Stomach (tissue), 19 donors: ENCODE measurements at places on chromosomes 1 and 21. TPM values are rescaled to one million over a fixed set of nuclear protein-coding genes. Genes with fewer than 3 reads are reported as not detected.

- no peak overlapping the region for H3K27ac ChIP-seq
- H3K4me3 ChIP-seq = no peak overlapping the region
- no peaks in the 10 kb centered on the region for H3K4me1 ChIP-seq
- no peaks in the 10 kb centered on the region for H3K36me3 ChIP-seq
Measured at GRCh38 chr1:240987928-240988327, 369.1 kb downstream of the RGS7 start.

DNA sequence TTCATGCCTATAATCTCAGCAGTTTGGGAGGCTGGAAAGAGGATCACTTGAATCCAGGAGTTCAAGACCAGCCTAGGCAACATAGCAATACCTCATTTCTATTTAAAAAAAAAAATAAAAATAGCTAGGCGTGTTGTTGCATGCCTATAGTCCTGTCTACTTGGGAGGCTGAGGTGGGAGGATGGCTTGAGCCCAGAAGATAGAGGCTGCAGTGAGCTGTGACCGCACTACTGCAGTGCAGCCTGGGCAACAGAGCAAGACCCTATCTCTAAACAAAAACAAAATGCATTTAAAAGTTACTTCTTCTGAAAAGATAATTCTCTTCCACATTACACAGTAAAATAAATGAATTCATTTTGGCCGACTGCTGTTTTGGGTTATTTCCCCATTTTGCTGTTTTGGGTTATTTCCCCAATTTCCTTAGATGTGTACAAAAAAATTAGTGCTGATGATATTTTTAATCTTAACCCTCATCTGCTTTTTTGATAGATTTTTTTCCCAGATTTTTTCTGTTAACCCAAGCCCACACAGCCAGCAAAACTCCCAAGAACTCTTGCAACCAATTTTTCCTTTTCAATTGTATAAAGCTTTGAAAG, 23.0 kb upstream of the SAMSN1 start:
- H3K27me3 ChIP-seq = no peaks in the 10 kb centered on the region
- no peak overlapping the region for H3K27ac ChIP-seq
- H3K4me1 ChIP-seq = peaks cover 8% of the 10 kb centered on the region
- no peak for DNase-seq
- no peaks in the 10 kb centered on the region for H3K36me3 ChIP-seq

- H3K27me3 ChIP-seq = no peaks in the 10 kb centered on the region
- H3K36me3 ChIP-seq = no peaks in the 10 kb centered on the region
- H3K4me3 ChIP-seq = peak overlapping the region; percentile 60
- H3K4me1 ChIP-seq = peaks cover 87% of the 10 kb centered on the region
- H3K27ac ChIP-seq = peak overlapping the region; percentile 92
- no peak for DNase-seq
Measured at GRCh38 chr1:2232916-2233438, 4.9 kb downstream of the SKI start.

DNA sequence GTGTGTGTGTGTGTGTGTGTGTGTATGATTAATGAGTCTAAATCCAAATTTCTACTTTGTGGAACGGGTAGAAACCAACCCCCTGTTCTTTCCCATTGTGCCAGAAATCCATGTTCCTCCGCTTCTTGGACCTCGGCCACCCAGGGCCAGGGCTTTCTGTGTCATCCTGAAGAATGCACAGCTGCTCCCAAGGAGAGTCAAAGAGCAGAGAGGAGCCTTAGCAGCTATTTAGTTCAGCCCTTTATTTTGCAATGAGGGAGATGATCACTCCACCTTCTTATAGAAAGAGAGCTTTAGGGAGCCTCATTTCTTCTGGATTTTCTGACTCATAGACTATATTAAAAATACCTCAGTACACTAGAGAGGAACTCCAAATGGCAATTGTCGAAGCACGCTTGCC, 489.3 kb upstream of the VAMP3 start:
- H3K27ac ChIP-seq = no peak overlapping the region
- no peak for DNase-seq
- H3K4me1 ChIP-seq = peaks cover 8% of the 10 kb centered on the region
- H3K36me3 ChIP-seq = no peaks in the 10 kb centered on the region
- H3K27me3 ChIP-seq = no peaks in the 10 kb centered on the region

- DNase-seq = no peak
- no peak overlapping the region for H3K4me3 ChIP-seq
- no peaks in the 10 kb centered on the region for H3K4me1 ChIP-seq
- H3K27ac ChIP-seq = no peak overlapping the region
Measured at GRCh38 chr1:45353685-45354084, 13.4 kb upstream of the MUTYH start.

DNA sequence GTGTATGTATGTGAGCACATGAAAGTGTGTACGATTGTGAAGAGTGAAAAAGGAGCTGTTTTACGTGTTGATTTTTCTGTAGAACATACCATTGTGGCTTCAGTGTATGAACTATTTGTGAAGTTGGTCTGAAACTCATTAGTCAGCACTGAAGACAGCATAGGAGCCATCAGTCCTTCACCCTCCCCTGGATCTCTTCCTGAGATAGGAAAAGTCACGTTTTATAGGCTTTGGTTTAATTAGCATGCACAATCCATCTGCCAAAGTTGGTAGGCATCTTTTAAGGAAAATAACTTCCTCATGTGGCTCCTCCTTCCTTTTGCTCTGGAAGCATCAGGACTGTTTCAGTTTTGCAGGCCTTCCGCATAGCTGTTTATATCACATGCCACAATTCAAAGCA, 1.4 kb upstream of the RABIF start:
- H3K27ac ChIP-seq = no peak overlapping the region
- no peak for DNase-seq
- H3K4me3 ChIP-seq = no peak overlapping the region
- H3K4me1 ChIP-seq = no peaks in the 10 kb centered on the region
- peaks cover 19% of the 10 kb centered on the region for H3K36me3 ChIP-seq

DNA sequence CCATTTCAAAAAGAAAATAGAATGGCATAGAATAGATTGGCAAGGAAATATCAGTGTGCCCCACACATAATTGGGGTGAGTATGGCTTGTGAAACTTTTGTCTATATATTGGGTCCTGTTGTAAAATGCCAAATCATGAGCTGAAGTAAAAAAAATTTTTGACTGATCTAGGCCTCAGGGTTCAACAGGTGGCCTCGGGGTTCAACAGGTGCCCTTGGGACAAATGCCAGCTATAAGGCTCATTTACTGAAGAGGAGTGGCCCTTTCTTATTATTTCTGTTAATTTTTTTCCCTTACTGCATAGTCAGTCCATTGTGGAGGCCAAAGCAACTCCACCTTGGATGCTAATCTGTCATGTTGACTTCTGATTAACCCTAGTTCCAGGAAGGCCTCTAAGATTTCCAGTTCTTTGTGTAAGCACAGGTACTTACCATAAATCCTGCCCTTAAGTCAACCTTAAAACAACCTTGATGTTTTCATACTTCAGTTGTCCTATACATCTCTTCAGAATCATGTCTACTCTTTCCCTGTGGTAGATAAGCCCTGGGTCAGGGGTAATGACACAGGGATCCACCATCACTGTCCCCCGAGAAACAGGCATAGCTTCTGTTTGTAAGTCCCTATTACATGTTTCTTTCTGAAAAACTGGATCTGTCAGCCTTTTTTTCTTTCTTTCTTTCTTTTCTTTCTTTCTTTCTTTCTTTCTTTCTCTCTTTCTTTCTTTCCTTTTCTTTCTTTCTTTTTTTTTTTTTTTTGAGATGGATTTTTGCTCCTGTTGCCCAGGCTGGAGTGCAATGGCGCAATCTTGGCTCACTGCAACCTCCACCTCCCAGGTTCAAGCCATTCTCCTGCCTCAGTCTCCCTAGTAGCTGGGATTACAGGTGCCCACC, 16.6 kb upstream of the KDF1 start:
- DNase-seq = no peak
- H3K4me3 ChIP-seq = no peak overlapping the region
- no peaks in the 10 kb centered on the region for H3K27me3 ChIP-seq
- H3K4me1 ChIP-seq = peaks cover 12% of the 10 kb centered on the region
- H3K36me3 ChIP-seq = no peaks in the 10 kb centered on the region

- H3K4me3 ChIP-seq = no peak within 1 kb of the TSS
- no peak for DNase-seq
- no peaks in the 10 kb centered on the region for H3K4me1 ChIP-seq
- no peaks in the 10 kb centered on the region for H3K36me3 ChIP-seq
- H3K27ac ChIP-seq = no peak within 1 kb of the TSS
- H3K27me3 ChIP-seq = no peaks in the 10 kb centered on the region
Measured at GRCh38 chr1:157099633-157100009, at the start of gene ETV3L. Gene ETV3L, minus strand, starts transcription at chr1:157099808. Its CDS starts 285 bp downstream, at chr1:157099523.

- H3K4me3 ChIP-seq = peak overlapping the region; percentile 98
- H3K4me1 ChIP-seq = peaks cover 42% of the 10 kb centered on the region
- DNase-seq = peak; percentile 45
- peak overlapping the region; percentile 93 for H3K27ac ChIP-seq
- no peaks in the 10 kb centered on the region for H3K27me3 ChIP-seq
- peaks cover 7% of the 10 kb centered on the region for H3K36me3 ChIP-seq
Measured at GRCh38 chr1:179228783-179229213, 679 bp downstream of the ABL2 start.

- H3K4me1 ChIP-seq = no peaks in the 10 kb centered on the region
- H3K27me3 ChIP-seq = no peaks in the 10 kb centered on the region
- H3K36me3 ChIP-seq = no peaks in the 10 kb centered on the region
Measured at GRCh38 chr1:177732178-177732577, 237.7 kb downstream of the SEC16B start.

GRCh38 chr1:39115271-39116110, 89.0 kb upstream of the MACF1 start:
- no peak overlapping the region for H3K4me3 ChIP-seq
- no peaks in the 10 kb centered on the region for H3K27me3 ChIP-seq
- H3K4me1 ChIP-seq = peaks cover 48% of the 10 kb centered on the region
- H3K36me3 ChIP-seq = no peaks in the 10 kb centered on the region
- no peak for DNase-seq
- H3K27ac ChIP-seq = peak overlapping the region; percentile 53

DNA sequence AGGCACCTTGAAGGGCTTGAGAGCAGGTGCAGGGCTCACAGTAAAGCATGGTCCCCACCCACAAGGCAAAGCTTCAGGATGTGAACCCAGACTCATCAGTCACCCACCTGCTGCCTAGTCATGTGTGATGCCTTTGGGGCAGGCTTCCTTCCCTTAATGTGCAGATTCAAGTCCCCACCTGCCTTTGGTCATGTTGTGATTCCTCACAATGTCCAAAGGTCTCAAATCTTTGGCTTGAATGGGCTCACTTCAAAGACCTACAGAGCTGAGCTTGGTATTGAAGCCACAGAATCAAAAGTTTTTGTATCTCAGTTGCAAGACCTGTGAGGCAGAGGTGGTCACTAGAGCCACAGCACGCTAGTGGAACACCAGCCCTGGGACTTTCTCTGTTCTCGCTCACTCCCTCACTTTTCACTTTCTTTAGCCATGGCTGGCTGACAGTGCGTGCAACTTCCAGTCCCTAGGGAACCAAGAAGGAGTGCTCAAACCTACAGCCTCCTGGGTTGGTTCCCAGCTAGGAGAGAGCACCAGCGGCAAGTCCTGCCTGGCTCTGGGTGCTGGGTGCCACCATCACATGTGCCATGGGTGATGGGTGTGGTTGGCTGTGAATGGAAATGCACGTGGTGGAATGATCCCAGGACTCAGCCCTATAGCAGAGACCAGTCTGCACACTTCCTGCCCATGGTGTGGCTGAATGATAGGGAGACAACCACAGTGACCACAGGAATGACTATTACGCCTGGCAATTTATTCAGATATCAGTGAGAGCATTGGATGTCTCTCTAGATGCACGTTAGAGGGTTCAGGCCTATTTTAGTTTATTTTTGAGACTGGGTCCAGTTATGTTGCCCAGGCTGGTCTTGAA, 26.4 kb upstream of the CLIC6 start:
- no peak overlapping the region for H3K27ac ChIP-seq
- no peaks in the 10 kb centered on the region for H3K27me3 ChIP-seq
- no peaks in the 10 kb centered on the region for H3K36me3 ChIP-seq
- H3K4me1 ChIP-seq = peaks cover 4% of the 10 kb centered on the region

DNA sequence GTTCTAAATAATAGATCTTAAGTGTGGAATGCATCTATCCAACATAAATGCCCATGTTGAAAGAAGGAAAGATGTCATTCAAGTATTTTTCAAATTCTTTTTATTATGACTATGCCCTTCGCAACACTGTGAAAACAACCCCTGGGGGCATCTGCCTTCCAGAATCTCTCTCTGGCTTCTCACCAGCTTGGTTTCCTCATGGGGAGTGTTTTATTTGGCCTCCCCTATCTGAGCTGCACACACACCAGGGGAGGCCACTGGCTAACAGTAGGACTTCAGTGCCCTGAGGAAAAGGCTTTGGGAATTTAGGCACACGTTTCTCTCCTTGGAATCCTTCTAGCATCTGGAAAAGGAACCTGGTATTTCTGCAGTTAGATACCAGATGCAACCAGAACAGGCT, 130.6 kb downstream of the EDEM3 start:
- no peak for DNase-seq
- peaks cover 69% of the 10 kb centered on the region for H3K4me1 ChIP-seq
- no peak overlapping the region for H3K4me3 ChIP-seq
- peak overlapping the region; percentile 6 for H3K27ac ChIP-seq
- H3K27me3 ChIP-seq = no peaks in the 10 kb centered on the region
- no peaks in the 10 kb centered on the region for H3K36me3 ChIP-seq

- H3K27me3 ChIP-seq = peaks cover 3% of the 10 kb centered on the region
- H3K4me3 ChIP-seq = no peak overlapping the region
- H3K4me1 ChIP-seq = peaks cover 3% of the 10 kb centered on the region
- no peak for DNase-seq
- no peak overlapping the region for H3K27ac ChIP-seq
Measured at GRCh38 chr1:18552631-18553030, 71.9 kb downstream of the KLHDC7A start.

- no peaks in the 10 kb centered on the region for H3K36me3 ChIP-seq
- DNase-seq = no peak
- H3K27ac ChIP-seq = no peak overlapping the region
- no peak overlapping the region for H3K4me3 ChIP-seq
- H3K4me1 ChIP-seq = no peaks in the 10 kb centered on the region
Measured at GRCh38 chr1:108071601-108072000, 106.6 kb upstream of the VAV3 start.

GRCh38 chr1:107865627-107866026, 99.4 kb downstream of the VAV3 start:
- DNase-seq = no peak
- H3K27ac ChIP-seq = no peak overlapping the region
- no peaks in the 10 kb centered on the region for H3K36me3 ChIP-seq
- H3K4me1 ChIP-seq = no peaks in the 10 kb centered on the region
- H3K4me3 ChIP-seq = no peak overlapping the region
- no peaks in the 10 kb centered on the region for H3K27me3 ChIP-seq

GRCh38 chr1:16122916-16123315, 33.0 kb downstream of the EPHA2 start:
- H3K4me3 ChIP-seq = no peak overlapping the region
- peaks cover 38% of the 10 kb centered on the region for H3K36me3 ChIP-seq
- no peaks in the 10 kb centered on the region for H3K27me3 ChIP-seq
- peak; percentile 36 for DNase-seq
- H3K4me1 ChIP-seq = peaks cover 31% of the 10 kb centered on the region

- H3K27me3 ChIP-seq = peaks cover 4% of the 10 kb centered on the region
- no peak for DNase-seq
- H3K4me1 ChIP-seq = no peaks in the 10 kb centered on the region
- no peak overlapping the region for H3K27ac ChIP-seq
Measured at GRCh38 chr1:158961178-158961577, 29.8 kb downstream of the PYHIN1 start.

- peak; percentile 61 for DNase-seq
- no peak overlapping the region for H3K27ac ChIP-seq
- H3K36me3 ChIP-seq = no peaks in the 10 kb centered on the region
- no peak overlapping the region for H3K4me3 ChIP-seq
Measured at GRCh38 chr1:22121421-22121911, 21.4 kb downstream of the WNT4 start.

The KCNK2 gene
- polyA plus RNA-seq = 3.2 TPM

The SMCP gene
- polyA plus RNA-seq = not detected

The MMEL1 gene
- polyA plus RNA-seq = 20.5 TPM

The KCNJ9 gene
- polyA plus RNA-seq = 0.03 TPM

The LCA5L gene
- polyA plus RNA-seq = 2.7 TPM

The CD1B gene
- polyA plus RNA-seq = not detected

The CELA3B gene
- 6.1 TPM for polyA plus RNA-seq
